Activated gamma-delta T cell (primary cell): ENCODE measurements at places on chromosomes 6 and 20.

- DNase-seq: no peak
Measured at GRCh38 chr6:168542301-168542700, 101.3 kb downstream of the SMOC2 start.

- DNase-seq: no peak
Measured at GRCh38 chr20:1803061-1803931, 91.9 kb upstream of the SIRPA start.

- no peak for DNase-seq
Measured at GRCh38 chr6:118667988-118668387, 16.6 kb upstream of the CEP85L start.

- no peak for DNase-seq
Measured at GRCh38 chr20:12153628-12154027, 235.9 kb downstream of the BTBD3 start.

GRCh38 chr6:148735989-148736388, 10.8 kb upstream of the UST start:
- DNase-seq: no peak

- no peak for DNase-seq
Measured at GRCh38 chr6:141598487-141598886, 534.2 kb upstream of the GJE1 start.

- no peak for DNase-seq
Measured at GRCh38 chr6:15368186-15368585, 122.3 kb downstream of the JARID2 start.

DNA sequence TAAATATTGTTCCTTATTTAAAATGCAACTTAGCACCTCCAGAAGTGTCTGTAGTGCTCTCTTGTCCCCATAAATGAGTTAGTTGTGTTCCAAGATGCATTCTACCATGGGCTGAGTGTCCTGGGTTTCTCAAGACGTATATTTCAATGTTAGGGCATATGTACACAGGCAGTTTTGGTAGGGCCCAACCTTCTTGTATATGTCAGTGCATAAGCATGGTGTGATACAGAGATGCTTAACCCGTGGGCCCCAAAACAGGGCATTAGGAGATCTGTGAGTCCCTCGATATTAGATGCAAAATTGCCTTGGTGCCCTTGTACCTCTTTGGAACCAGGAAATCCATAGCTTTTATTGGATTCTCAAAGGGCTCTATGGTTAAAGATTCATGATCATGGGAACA, 91.5 kb upstream of the HIVEP1 start:
- DNase-seq: no peak

GRCh38 chr6:108746836-108747575, 101.2 kb upstream of the ARMC2 start:
- no peak for DNase-seq

DNA sequence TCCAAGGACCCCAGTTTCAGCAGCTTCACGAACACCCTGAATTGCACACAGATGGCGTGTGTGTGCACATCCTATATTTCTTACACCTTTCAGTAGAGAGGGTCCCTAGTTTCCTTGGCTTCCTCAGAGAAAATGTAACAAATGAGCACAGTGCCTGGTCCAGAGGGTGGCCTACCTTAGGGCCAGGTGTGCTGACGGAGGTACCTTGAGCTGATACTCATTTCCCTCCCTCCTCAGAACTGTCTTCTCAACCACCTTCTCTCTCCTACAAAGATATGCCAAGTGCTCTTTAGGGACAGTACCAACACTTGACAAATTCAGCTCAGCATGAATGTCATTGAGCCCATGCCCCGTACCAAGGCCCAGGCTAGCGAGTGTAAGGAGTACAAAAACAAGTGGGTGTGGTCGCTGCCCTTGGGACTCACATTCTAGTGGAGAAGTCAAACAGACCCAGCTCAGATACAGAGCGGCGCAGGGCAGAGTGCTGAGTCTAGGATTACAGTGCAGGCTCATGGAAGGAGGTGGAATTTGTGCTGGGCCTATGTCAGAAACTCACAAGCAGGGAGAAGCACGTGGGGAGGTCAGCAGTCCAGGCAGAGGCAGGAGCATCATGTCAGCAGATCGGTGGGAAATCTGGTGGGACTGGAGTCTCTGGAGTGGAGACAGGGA, 9.6 kb upstream of the BPHL start:
- no peak for DNase-seq

GRCh38 chr6:7438011-7438410, 48.4 kb downstream of the RIOK1 start:
- no peak for DNase-seq

- no peak for DNase-seq
Measured at GRCh38 chr20:8155229-8155628, 23.2 kb downstream of the PLCB1 start.

DNA sequence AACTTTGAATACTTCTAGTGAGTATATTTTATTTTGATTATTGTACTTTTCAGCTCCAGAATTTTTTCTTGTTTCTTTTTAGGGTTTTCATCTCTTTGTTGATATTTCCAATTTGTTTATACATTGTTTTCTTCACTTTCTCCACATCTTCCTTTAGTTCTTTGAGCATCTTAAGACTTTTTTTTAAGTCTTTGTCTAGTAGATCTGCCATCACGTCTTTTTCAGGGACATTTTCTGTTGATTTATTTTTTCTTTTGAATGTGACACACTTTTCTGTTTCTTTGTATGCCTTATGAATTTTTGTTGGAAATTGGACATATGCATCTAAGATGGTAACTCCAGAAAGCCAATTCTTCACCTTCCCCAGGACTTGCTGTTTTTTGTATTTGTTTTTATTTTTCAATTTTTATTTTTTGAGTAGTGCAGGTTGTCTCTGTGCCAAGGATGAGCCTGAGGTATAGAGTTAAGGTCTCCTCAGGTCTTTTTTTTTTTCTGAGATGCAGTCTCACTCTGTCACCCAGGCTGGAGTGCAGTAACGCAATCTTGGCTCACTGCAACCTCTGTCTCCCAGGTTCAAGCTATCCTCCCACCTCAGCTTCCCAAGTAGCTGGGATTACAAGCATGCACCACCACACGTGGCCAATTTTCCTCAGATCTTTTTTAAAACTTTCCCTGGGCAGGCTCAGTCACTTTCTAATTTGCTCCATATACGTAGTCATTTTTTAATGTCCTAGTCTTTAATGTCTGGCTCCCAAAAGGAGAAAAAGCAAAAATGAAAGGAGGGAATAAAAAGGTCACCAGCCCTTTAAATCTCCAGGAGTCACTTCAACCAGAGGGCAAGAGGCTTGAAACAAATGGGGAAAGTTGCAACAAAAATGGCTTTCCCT, 6.7 kb upstream of the CMTR1 start:
- no peak for DNase-seq

DNA sequence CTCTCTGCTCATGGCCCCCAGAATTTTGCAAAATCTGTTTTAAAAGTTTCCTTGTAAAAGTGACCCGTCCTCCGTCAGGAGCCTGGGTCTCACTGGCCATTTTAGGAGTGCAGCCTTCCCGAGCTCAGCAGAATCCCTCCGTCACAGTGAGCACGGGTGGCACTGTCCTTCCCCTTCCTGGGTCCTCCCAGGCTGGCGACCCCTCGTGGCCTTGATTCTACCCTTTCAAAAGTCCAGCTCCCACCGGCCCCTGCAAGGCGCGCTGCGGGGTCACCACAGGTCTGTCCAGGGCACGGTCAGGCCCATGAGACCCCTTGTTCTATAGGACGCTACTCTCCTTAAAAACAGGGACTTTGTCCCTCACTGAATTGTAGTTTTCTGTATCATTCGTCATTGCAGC, 112.7 kb downstream of the PSMB1 start:
- no peak for DNase-seq

- DNase-seq: no peak
Measured at GRCh38 chr6:158654960-158655489, 5.2 kb downstream of the SYTL3 start.

GRCh38 chr6:104506429-104506828, 353.3 kb downstream of the HACE1 start:
- no peak for DNase-seq

DNA sequence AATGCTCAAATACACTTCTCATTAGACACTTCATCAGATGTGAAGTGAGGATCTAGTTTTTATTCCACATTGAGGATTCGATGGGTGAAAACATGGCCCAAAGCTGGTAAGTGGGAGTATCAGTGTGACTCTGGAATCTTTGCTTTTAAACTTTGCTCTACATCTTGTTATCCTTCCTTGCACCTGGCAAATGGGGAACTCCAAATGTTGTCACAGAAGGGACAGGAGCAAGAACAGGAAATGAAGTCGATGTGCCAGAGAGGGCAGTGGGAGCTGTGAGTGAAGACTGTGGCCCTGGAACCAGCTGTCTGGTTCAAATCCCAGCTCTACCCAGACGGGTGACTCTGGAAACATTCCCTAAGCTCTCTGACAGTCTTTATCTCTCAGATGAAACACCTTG, 86.7 kb upstream of the AGPAT4 start:
- no peak for DNase-seq

- no peak for DNase-seq
Measured at GRCh38 chr6:99467509-99468106, 42.5 kb upstream of the PNISR start.

DNA sequence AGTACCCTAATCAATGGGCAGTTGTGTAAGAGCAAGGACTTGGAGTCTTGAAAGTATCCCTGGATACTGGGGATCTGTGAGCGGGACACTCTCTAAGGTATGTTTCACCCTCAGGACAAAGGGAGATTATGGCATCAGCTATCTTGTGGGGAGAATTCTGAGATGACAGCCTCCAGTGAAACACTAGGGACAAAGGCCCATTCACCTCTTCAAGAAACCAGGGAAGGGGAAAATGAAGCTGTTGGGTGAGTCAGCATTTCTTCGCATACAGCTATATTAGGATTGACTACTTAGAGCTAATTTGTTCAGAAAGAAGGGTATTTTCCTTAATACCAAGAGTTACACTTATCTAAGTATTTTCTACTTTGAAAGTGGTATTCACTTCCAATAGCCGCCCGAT, 35.9 kb downstream of the OPN5 start:
- no peak for DNase-seq

DNA sequence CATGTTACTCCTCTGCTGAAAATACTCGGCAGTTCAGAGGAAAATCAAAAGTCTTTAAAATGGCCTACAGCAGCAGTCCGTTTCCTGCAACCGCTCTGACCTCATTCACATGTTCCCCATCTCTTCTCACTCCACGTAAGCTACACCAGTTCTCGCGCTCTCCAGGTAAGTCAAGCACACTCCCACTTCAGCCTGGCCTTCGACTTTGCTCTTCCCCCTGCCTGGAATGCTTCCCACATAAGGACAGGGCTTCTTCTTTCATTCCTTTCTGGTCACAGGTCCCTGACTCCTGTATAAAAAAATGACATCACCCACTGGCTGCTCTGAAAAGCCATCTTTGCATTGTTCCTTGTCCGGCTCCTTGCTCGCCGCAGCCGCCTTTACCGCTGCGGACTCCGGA, 42.7 kb downstream of the MGME1 start:
- no peak for DNase-seq

DNA sequence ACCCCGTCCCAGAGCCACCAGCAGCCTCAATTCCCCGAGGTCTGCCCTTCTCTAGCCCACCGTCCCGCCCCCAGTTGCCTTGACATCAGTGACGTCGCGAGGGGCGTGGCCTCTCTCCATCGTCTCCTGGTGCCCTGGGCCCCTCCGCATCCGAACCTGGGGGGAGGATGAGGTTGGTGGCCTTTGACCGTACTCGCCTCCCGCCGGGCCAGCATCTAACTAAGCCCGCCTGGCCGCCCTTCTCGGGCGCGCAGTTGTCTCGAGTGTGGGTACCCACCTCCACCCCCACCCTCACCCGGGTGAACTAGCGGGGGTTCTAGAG, 5.5 kb upstream of the ARMC12 start:
- DNase-seq: peak; percentile 78

DNA sequence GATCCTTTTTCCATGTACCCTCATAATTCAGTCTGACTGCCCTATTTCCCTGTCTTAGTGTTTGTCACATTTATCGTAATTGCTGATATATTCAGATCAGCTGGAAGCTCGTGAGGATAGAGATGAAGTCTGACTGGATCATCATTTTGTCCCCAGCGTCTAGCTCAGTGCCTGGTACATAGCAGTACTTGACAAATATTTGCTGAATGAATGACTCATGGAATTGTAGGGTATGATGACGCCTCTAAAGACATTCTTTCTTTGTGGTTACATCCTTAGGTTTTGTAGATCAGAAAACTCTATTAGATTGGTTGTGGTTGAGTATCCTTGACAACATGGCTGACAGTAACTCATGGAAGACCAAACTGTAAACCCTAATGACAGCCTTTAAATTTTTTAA, 68.9 kb downstream of the MTHFD1L start:
- DNase-seq: no peak

GRCh38 chr6:15870333-15871043, 207.7 kb upstream of the DTNBP1 start:
- DNase-seq: no peak

DNA sequence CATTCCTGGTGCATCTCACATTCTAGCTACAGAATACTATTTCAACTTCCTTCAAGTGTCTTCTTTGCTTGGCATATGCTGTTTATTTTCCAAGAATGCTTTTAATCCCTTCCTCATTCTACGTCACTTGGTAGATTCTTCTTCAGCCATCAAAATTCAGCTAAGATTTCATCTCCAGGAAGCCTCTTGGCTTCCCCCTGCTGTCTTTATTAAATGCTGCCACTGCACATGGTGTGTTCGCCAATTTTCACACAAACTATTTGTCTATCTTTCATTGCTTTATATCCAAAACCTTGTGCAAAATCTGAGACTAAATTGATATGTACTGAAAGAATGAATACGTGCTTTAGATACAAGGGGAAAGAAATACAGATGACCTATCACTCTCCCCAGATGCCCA, 253.0 kb downstream of the RFPL4B start:
- no peak for DNase-seq

GRCh38 chr6:120355822-120356221, 978.5 kb downstream of the TBC1D32 start:
- no peak for DNase-seq

- DNase-seq: no peak
Measured at GRCh38 chr6:100658486-100658885, 193.8 kb upstream of the SIM1 start.

DNA sequence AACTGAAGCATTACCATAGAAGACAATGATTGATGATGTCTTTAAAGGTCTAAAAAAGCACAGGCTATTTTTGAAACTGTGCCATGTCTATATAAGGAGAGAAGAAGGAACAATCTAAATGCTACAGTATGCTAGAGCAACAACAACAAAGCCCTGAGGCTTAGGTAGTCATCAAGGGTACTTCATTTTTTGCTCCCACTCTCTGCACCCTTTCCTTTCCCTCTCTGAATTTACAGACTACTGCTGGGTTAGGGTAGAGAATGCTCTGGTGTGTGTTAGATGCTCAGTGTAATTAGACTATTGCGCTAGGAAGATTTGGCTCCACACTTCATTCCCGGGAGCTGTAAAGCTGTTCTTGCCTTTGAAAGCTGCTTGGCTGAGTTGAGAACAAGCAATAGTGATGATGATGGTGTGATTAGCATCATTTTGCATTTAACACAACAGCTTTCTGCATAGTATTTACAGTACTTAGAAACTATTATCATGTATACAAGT, 1262.5 kb upstream of the CITED2 start:
- no peak for DNase-seq

GRCh38 chr20:56845546-56846086, 216.5 kb downstream of the TFAP2C start:
- no peak for DNase-seq

- no peak for DNase-seq
Measured at GRCh38 chr20:18857640-18858039, 44.1 kb downstream of the SCP2D1 start.
